NCI-H1092 (cell line): ENCODE measurements at places on chromosomes 6 and 20.

- DNase-seq: peak; percentile 67
These were observed 4.1 kb upstream of the ZNF512B start for GRCh38 chr20:63973636-63974401.

DNA sequence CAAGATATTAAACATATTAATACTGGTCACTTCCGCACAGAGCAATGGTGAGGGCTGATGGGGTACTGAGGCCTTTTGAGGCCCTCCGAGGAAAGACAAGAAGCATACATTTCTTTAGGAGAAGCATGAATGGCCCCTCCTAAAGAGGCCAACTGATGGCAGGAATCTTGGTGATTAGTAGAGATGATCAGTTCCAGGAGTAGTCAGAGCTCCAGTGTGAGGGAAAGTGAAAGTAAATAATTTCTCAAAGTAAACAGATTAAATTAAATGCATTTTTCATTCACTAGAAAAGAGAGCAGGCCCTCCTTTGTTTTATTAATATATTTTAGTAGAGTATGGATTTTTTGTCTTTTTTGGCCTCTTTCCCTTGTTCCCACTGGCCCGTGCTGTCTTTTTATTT, 38.2 kb downstream of the NOX3 start:
- DNase-seq: no peak

GRCh38 chr6:43702171-43702533, 14.6 kb upstream of the MRPS18A start:
- no peak for DNase-seq

- no peak for DNase-seq
These were observed 50.7 kb downstream of the PTPN1 start for GRCh38 chr20:50560867-50561266.

DNA sequence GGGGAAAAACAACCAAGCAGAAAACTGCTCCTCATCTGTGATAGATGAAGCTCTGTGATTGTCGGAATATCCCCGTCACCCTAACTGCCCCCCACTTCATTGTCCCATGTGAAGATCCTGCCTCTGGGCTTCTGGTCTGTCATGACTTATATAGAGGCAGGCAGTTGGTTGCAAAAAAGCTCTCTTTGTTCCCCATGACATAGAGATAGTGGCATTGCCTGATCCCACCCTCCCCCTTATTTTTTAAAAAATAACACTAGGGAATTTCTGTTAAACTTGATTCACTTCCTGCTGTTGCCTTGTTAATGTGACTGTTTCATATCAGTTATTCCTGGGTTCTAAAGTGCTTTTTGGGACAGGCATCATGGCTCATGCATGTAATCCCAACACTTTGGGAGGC, 203.1 kb downstream of the JARID2 start:
- no peak for DNase-seq

- no peak for DNase-seq
These were observed 37.4 kb upstream of the MRPS10 start for GRCh38 chr6:42255050-42255449.

DNA sequence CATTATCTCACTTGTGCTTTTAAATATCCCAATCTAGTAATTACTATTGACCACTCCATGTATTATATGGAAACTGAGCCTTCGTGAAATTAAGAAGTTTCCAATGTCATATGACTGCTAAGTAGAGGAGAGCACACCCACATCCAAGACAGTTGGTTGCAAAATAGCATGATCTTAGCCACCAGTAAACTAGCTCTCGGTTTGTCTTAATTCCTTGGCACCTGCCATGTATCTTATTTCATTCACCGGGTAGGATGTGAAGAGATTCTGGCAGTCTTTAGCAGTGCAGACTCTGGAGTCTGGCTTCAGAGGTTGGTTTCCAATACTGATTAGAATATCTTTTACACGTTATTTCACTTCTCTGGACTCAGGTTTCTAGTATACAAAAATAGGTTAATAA, 270.3 kb downstream of the LAMA2 start:
- no peak for DNase-seq

- no peak for DNase-seq
These were observed 49.4 kb downstream of the PYGB start for GRCh38 chr20:25297141-25297905.

- no peak for DNase-seq
These were observed 14.3 kb upstream of the C20orf144 start for GRCh38 chr20:33647603-33648395.

- DNase-seq: no peak
These were observed 63.6 kb upstream of the GATA5 start for GRCh38 chr20:62539198-62540045.

DNA sequence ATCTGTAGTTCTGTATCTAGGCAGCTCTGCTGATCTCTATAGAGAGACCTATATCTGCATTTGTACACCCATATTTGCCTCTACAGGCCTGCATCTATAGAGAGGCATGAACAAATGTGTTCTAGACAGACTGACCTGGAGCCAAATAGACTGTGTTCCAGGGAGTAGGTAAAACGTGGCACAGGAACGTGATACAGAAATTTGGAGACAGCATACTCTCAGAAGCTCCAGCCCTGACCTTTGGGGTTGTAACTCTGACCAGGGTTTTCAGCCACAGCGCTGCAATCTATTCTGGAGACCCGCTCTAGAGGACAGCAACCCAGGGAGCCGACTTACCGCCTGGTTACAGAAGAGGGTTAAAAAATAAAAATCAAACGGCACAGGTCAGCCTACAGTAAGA, 983 bp downstream of the RBBP9 start:
- DNase-seq: no peak

- DNase-seq: no peak
These were observed 34.4 kb downstream of the TENT5A start for GRCh38 chr6:81718126-81718525.

- DNase-seq: no peak
These were observed 220.0 kb upstream of the THBS2 start for GRCh38 chr6:169473663-169474062.

GRCh38 chr20:11851646-11852045, 66.0 kb upstream of the BTBD3 start:
- DNase-seq: no peak

- no peak for DNase-seq
These were observed 50.5 kb upstream of the LRRC1 start for GRCh38 chr6:53744321-53744720.

- DNase-seq: no peak
These were observed 35.2 kb downstream of the NTSR1 start for GRCh38 chr20:62743777-62744317.

- no peak for DNase-seq
These were observed 17.9 kb upstream of the ANKRD60 start for GRCh38 chr20:58246346-58246745.

DNA sequence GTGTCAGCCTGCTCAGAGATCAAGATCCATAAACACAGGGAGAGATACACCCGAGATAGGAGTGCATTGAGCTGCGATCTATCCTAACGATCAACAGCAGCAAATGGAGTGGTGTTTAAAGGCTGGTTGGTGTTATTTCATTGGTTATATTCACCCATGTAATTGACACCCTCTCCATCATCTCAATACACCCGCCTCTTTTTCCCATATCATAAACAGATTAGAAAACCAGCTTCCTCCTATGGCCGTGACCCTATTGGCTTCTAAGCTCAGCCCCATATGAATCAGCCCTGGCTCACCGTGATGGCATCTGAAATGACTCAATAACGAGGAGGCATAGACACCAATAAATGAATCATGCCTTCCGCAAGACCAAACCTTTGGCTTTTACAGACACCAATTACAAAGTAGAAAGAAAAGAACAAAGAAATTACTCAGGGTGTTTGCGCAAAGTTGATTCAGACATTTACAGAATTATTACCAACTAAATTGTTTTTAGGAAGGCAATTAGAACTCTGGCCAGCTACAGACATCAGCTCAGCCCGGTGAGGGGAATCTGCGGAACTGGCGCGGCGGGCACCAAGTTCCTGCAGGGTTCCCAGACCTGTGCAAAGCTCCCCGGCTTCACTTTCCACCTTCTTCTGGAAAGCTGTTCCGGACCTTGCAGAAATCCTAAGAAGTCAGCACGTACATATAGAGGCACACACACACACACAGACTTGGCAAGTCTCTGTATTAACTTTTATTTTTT, 11.5 kb downstream of the PMEPA1 start:
- DNase-seq: no peak

DNA sequence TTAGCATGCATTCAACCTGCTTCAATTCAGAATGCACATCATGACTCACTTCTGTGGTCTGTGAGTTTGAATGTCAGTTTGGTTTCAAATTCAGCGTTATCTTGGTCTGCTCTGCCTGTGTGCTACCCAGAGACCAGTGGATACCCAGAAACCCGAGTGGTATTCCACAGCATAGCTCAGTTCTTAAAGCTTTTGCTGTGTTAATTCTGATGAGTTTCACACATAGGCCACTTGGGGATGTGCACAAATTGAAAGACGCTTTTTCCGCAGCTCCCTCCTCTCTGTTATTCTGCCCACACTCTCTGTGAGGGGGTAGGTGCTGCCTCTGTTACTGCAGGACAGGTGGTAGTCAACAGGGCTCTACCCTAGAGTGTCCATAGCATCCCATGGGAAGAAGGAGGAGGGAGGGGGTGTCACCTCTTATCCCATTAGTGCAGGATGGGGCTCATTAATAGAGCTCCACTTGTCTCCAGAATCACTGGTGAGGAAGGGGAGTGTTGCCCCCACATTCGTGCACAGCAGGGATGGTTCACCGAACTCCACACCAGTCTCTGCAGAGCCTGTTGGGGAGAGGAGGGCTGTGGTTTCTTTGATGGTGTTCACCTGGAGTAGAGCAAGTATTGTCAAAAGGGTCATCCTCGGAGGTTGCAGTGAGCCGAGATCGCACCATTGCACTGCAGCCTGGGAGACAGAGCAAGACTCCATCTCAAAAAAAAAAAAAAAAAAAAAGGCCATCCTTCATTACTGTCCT, 29.2 kb upstream of the SDCBP2 start:
- no peak for DNase-seq

DNA sequence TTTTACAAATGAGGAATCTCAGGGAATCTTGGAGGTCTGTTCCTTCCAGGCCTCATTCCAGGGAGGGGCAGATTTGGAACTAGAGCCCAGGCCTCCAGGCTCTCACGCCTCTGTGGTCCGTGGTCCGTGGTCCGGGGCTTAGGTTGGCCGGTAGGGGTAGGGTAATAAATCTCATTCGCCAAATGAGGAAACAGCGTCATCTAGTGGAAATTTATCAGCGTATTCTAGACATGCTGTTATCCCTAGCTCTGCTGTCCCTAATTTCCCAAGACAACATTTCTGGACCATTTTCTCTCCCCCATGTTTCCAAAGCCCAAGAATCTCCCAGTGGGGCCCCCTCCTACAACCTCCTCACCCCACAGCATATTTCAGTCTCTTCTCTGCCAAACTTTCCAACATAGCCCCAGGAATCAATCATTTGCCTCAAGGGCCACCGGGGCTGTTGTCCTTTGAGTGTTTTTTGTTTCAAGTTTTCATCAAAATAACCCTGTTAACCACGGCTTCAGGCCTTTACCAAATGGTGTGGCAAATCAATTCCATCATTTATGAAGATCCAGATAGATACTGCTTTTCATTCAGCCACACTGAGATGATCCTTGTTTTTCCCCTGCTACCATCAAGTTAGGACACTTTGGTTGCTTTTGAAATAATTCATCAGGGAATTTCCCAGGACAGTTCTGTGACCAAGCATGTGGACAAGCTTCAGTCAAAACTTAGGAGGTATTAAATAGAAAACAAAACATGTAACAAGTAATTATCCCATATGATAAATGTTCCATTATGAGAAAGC, 126.8 kb downstream of the ALDH8A1 start:
- DNase-seq: peak; percentile 69

DNA sequence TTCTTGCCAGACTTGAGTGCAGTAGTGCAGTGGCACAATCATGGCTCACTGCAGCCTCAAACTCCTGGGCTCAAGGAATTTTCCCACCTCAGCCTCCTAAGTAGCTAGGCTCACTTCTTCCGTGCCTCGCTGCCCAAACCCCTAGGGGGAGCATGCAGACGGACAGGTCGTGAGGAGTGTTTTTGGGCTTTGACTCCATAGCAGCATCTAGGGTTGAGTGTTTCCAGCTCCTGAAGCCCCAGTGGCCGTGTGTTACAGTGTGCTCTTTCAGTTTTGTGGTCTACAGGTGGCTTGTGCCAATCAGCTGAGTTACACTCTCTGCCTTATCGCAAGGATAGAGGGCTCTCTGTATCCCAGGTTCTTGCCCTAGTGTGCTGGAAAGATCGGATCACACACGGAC, 33.4 kb downstream of the NCOA3 start:
- no peak for DNase-seq

DNA sequence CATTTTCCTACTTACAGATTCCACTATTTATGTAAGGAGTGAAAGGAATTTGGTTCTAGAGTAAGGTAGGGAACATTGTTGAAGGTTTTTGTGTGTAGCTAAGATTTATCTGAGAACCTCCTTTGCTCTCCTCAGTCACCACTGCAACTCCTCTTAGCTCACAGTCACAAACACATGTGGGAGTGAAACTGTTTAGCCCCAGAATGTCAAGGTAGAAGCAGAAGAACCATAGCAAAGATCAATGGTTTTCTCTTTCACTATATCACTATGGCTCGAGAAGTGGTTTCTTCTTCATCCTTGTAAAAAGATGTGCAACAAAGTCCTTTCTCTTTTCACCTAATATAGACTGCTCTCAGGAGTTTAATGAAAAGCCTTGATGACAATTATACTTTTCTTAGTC, 6.5 kb upstream of the DEFB112 start:
- no peak for DNase-seq

DNA sequence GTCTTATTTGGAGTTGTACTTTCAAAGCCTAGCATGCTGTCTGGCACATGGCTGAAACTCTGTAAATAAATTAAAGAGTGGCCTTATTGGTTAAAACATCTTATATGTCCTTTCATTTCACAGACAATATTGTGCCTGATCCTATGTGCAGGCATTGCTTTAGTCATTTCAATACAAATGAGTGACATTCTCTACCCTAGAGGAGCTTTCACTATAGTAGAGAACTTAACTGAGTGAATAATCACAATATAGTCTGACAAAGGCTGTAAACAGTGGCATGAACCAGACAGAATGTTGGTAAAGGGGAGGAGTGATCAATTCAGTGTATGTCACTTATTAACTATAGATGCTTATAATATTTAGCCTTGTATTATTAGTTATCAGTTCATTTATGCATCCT, 481.8 kb downstream of the TFAP2B start:
- DNase-seq: no peak

DNA sequence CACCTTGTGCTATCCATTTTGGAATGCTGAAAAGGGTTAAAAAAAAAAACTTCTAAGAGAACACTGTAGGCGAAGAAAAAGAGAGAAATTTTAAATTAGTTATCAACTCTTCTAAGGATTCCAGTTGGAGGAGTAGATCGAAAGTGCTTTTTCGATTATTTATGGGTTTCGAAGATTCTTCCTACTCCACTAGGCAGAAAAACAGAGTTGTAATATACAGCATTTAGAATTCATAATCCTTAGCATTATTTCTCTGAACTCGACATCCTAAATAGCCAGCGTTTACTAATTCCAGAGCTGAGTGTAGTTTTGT, 817 bp upstream of the RNF217 start:
- no peak for DNase-seq

DNA sequence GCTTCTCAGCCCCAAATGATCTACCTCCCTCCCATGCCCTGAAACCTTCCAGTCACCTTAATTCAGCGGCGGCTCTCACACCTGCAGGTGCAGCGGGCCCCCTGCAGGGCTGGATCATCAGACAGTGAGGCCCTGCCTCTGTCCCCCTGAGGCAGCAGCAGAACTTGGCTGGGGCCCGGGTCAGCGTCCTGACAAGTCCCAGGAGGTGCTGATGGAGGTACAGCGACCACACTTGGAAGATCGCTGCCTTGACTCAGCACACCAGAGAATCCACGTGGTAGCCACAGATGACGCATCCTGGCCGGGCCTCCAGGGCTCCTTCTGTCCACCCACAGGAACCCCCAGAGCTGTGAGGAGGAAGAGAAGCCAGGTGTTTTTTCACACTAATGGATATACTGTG, 116.4 kb upstream of the THBS2 start:
- no peak for DNase-seq
